ENCODE measurements at places on chromosomes 4 and X.

GRCh38 chr4:89379511-89380044, 72.0 kb upstream of the GPRIN3 start:
- DNase-seq = no peak

DNA sequence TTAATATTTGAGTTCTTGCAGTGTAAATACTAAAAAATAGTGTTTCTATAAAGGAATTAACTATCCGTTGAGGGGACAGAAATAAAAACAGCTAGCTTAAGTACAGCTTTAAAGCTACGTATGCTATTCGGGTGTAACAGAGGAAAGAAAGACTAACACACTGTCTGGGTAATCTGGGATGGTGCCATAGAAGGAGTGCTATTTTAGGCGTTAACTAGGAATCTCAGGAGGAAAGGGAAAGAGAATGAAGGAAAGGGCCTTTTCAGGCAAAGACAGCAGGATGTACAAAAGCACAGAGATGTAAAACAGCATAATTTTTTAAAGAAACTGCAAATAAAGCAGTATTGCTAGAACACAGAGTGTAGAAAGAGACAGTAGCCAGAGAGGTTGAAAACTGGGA, 161.8 kb downstream of the RAP1GDS1 start:
- no peak for DNase-seq

DNA sequence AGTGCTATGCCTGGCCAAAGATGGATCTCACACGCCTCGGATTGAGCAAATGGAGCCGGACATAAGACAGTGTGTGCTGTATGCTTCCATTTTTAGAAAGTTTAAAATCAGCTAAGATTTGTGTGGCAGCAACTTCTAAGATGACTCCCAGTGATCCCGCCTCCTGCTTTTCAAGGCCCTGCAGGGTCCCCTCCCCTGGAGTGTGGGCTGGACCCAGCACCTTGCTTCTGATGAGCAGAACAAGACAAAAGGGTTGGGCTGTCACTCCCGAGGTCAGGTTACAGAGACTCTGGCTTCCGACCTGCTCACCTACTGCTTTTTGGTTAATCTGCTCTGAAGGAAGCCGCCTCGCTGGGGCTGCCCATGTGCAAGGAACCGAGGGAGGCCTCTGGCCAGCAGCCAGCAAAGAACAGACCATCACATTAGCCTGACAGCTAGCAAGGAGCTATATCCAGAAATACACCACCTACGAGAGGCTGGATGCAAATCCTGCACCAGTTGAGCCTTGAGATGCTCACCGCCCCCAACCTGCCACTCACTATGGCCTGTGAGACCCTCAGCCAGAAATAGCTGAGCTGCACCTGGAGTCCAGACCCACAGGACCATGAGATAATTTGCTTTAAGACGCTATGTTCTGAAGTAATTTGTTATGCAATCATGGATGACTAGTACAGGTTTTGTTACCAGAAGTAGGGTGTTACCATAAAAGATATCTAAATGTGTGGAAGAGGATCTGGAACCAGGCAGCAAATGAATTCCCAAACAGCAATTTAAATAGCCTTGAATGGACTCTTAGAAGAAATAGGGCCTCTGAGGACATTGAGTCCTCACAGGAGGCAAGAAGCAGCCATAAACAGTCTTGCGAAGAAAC, 47.6 kb downstream of the CRMP1 start:
- DNase-seq = no peak

DNA sequence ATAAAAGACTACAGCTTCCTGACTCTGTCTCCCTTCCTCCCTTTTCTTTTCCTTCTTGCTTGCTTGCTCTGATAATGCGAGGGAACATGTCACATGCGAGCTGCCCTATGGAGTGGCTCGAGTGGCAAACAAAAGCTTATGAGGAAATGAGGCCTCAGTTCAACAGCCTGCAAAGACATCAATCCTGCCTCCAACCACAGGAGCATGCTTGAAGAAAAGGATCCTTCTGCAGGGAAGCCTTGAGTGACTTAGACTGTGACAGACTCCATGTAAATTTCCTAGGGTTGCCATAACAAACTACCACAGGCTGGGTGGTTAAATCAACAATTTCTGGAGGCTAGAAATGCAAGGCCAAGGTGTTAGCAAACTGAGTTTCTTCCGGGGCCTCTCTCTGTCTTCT, 152.5 kb downstream of the NR3C2 start:
- DNase-seq = no peak

GRCh38 chr4:89549907-89550306, 242.3 kb upstream of the GPRIN3 start:
- DNase-seq = no peak

GRCh38 chr4:6560416-6561172, 14.4 kb upstream of the MAN2B2 start:
- no peak for DNase-seq

- no peak for DNase-seq
Observed at GRCh38 chrX:55161581-55161980, 58.6 kb upstream of the PAGE5 start.

- no peak for DNase-seq
Observed at GRCh38 chrX:13901354-13901753, 84.5 kb upstream of the GPM6B start.

DNA sequence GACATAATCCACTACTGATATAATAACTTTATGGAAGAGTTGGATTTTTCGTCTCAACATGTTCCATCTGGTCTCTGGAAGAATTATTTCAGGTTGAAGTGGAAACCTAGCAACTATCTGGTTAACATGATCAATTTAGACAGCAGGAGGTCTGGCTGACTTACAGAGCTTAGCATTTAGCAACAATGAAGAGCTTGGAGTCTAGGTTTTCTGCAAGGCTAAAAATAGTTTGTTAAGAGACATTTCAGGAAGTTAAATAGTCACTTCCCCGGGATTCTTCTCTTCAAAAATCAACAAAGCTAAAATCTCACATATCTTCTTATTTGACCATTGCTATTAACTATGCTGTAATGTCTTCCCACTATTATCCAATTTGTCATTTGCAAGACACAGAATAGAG, 418.6 kb upstream of the DIPK2B start:
- no peak for DNase-seq

- DNase-seq = no peak
Observed at GRCh38 chrX:18220786-18221185, at the start of gene BEND2. Gene BEND2, minus strand, starts transcription at chrX:18220886. Its CDS starts 136 bp downstream, at chrX:18220750.

- DNase-seq = no peak
Observed at GRCh38 chr4:165953181-165953580, 80.1 kb downstream of the TLL1 start.

GRCh38 chr4:38456096-38456495, 207.9 kb upstream of the KLF3 start:
- no peak for DNase-seq

GRCh38 chrX:86455495-86455894, 307.2 kb downstream of the DACH2 start:
- DNase-seq = no peak

DNA sequence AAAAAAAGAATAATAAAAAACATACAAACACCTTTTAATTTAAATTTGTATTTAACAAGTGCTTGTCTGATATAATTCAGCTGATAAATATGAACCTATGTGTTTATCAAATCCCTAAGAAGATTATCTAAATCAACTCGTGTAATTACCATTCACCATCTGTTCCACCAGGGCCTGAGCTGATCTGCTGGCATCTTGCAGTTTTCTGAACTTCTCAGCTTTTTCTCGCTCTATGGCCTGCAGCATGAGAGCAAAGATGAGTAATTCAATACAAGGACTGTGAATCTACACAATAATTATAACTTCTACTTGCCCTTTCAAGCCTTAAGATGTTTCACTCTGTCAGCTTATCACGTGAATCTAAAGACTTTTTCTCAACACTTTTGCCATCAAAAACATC, 709.7 kb downstream of the DMD start:
- no peak for DNase-seq

- DNase-seq = no peak
Observed at GRCh38 chrX:10237241-10237640, 80.5 kb downstream of the CLCN4 start.

- peak; percentile 45 for DNase-seq
Observed at GRCh38 chrX:154748712-154749339, 2.1 kb downstream of the GAB3 start.

GRCh38 chr4:188297873-188298272, 158.6 kb downstream of the TRIML1 start:
- no peak for DNase-seq

GRCh38 chr4:122100508-122100907, 51.6 kb upstream of the BLTP1 start:
- no peak for DNase-seq

- no peak for DNase-seq
Observed at GRCh38 chrX:2220829-2221567, 279.8 kb downstream of the DHRSX start.

- no peak for DNase-seq
Observed at GRCh38 chr4:159171287-159171686, 68.4 kb downstream of the RAPGEF2 start.

GRCh38 chr4:89579771-89580170, 257.2 kb downstream of the SNCA start:
- no peak for DNase-seq

DNA sequence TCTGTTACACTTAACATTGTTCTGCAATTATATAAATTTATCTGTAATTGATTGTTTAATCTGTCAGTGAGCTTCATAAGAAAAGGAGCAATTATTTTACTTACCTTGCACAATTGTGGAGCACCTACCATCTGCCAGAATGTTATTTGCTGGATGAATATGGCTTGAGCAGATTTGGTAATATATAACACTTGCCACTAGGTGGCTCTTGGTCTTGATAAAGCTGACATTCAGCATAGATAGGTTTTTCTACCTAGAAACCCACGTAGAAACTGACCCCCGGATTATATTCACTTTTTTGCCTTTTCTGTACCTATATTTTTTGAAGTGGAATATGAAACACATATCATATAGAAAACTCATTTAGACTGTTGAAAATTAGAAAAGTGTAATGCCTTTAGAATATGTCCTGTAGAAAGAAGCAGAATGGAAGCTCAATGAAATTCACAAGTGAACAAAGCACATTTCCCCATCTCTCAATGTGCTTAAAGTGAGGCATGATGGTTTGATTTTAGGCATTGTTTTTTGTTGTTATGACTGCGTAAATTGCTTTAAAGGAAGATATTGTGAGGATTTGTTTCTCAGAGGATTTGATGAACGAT, 9.5 kb downstream of the RBPJ start:
- peak; percentile 54 for DNase-seq

DNA sequence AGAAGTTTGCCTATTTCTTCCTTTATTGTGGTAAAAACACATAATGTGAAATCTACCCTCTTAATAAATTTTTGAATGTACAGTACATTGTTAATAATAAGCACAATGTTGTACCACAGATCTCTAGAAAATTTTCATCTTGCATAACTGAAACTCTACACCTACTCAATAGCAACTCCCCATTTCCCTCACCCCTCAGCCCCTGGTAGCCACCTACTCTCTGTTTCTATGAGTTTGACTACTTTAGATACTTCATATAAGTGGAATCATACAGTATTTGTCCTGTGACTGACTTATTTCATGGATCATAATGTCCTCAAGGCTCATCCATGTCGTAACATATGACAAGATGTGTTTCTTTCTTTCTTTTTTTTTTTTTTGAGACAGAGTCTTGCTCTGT, 446.4 kb downstream of the RPA4 start:
- no peak for DNase-seq

GRCh38 chr4:8393593-8394038, 46.9 kb downstream of the ACOX3 start:
- DNase-seq = no peak

GRCh38 chr4:75699299-75699698, 25.1 kb upstream of the USO1 start:
- no peak for DNase-seq

- DNase-seq = no peak
Observed at GRCh38 chr4:95021099-95021498, 263.3 kb downstream of the BMPR1B start.

DNA sequence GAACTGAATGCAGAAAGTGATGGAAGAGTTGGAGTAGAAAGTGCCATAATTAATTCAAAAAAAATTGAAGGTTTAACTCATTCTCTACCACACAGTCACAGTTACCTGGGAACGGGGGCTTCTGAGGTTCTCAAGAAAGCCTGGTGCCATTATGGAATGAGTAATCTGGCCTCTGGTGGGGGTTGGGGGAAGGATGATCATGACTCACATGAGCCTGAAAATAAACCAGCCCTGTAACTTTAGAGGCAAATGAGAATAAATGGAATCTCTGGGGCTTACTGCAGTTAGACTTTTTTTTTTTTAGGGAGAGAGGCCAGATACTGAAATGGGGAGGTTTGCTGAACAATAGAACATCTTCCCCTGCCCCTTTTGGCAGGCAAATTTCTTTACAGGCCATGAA, 55.3 kb downstream of the SOD3 start:
- DNase-seq = peak; percentile 22

- DNase-seq = peak; percentile 36
Observed at GRCh38 chr4:85701861-85702321, 226.9 kb downstream of the ARHGAP24 start.

- DNase-seq = no peak
Observed at GRCh38 chr4:11293866-11294265, 134.8 kb downstream of the HS3ST1 start.

GRCh38 chr4:151583157-151583914, 174.4 kb downstream of the FHIP1A start:
- no peak for DNase-seq

Measured in GM13976 (cell line).